ACHN (cell line): ENCODE measurements at places on chromosomes 3 and 15.
A peak's percentile ranks its signal among the peaks of the same experiment; 100 is the strongest.

- DNase-seq = peak; percentile 72
These were observed 84.8 kb upstream of the FOXB1 start for GRCh38 chr15:59918994-59919951.

GRCh38 chr15:41928637-41929620 is 35.1 kb upstream of the SPTBN5 start:
- no peak for DNase-seq

- no peak for DNase-seq
These were observed 42.6 kb downstream of the DZIP1L start for GRCh38 chr3:138072796-138073195.

DNA sequence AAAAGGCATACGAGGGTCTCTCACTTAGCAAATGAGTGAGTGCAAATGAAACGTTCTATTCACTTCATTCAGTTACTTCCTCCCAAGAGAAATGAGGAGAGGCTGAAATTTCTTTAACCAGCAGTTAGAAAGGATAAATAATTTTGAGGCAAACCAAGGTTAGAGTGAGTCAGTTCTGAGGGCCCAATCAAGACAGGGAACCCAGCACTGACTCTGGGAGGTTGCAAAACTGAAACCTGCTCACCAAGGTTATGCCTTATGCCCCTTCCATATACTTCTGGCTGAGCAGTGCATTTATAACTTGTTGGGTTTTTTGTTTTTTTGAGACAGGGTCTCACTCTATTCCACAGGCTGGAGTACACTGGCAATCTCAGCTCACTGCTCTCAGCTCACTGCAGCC is 4.5 kb upstream of the RPSA start:
- DNase-seq = no peak

DNA sequence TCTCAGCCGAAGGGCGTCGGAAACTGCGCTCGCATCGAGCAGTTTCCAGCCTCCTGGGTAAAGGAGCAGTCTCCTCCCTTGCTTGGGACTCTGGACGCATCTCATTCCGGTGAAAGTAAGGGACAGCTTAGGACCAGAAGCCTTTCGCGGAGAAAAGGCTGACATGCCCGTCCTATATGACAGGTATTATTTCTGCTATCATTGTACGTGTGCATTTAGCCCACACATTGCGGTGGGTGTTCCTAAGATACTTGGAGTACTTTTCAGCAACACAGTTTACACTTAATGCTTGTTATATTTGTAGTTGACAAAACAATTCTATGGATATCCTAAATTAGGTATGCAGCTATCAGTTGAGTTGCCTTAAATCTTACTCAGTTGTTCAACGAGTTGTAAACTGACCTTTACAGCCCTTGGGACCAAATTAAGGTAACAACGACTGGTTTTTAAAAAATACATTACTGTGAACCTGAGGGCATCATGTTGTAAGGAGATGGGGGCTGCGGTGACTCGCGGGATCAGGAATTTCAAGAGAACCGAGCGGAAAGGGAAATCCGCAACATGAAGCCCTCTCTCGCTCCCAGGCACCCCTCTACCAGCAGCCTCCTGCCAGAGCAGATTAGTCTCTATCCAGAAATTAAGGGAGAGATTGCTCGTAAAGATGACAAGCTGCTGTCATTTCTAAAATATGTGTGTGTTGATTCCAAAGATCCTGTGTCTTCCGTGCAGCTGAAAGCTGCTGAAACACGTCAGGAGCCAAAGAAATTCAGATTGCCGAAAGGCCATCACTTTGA is 632 bp upstream of the COPS2 start:
- DNase-seq = peak; percentile 44

DNA sequence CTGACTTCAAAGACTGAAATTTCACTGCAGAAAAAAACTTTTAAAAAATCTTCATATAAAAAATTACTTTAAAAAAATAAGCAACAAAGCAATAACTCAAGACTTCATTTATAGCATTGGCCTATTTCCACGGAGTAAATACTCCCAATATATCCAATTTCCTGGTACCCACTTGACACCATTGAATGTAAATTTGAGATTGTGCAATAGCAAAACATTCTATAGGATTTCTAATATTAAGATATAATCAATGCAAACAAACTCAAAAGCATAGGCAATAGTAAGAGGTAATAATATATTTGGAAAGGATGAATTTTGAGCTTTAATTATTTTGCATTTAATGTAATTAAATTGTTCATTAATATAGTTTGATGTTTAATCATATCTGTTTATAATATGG is 148.0 kb upstream of the CNTN6 start:
- no peak for DNase-seq

DNA sequence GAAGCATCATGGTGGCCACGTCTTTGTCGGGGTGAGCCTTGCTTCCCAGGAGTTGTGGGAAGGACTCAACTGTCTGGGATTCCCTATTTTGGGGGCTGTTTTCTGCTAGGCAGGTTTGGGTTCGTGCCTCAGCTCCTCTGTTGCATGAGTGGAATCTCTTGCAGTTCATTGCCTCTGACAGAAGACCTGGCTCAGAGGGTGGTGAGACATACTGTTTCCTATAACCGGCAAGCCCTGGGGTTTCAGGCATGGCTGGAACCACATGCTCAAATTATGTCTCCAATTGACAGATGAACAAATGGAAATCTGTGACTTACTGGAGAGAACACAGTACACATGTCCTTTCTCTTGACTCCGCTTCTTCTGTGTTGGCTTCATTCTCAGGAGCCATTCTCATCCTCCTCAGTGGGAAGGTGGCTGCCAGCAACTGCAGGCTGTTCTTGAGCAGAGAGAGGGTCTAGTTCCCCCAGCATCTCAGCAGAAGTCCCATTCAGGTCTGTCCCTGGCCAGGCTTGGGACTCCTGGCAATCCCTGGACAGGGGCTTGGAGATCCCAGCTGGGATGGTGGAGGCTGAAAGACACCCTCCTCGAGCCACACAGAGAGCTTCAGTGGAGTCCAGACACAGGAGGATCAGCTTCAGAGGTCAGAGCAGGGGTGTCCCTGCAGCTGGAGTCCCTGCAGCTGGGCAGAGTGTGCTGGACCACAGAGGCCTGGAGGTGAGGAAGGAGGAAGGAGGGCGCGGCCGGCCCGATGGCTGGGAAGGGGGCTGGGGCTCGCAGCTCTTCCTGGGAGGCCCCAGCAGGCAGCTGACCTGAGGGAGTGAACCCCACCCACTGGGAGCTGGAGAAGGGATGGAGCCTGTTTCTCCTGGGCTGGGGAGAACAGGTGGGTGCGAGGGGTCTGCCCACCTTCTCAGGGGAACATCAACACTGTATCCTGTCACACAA is 97.6 kb downstream of the LSM3 start:
- no peak for DNase-seq

DNA sequence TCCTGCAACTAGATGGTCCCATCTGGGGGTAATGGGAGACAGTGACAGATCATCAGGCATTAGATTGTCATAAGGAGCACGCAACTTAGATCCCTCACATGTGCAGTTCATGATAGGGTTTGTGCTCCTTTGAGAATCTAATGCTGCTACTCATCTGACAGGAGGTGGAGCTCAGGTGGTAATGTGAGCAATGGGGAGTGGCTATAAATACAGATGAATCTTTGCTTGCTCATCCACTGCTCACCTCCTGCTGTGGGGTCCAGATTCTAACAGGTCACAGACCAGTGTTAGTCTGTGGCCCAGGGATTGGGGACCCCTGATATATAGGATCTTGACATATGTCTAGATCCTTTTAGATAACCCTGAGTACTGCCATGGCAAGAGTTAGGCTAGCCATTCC is 52.7 kb downstream of the RASGRF1 start:
- no peak for DNase-seq

- no peak for DNase-seq
These were observed 140.3 kb downstream of the NR2F2 start for GRCh38 chr15:96470681-96471310.

GRCh38 chr15:39270934-39271333 is 309.9 kb upstream of the THBS1 start:
- no peak for DNase-seq

- DNase-seq = no peak
These were observed 53.0 kb upstream of the DAZL start for GRCh38 chr3:16658004-16658924.

- DNase-seq = no peak
These were observed 29.3 kb downstream of the SLC4A7 start for GRCh38 chr3:27454914-27455313.

DNA sequence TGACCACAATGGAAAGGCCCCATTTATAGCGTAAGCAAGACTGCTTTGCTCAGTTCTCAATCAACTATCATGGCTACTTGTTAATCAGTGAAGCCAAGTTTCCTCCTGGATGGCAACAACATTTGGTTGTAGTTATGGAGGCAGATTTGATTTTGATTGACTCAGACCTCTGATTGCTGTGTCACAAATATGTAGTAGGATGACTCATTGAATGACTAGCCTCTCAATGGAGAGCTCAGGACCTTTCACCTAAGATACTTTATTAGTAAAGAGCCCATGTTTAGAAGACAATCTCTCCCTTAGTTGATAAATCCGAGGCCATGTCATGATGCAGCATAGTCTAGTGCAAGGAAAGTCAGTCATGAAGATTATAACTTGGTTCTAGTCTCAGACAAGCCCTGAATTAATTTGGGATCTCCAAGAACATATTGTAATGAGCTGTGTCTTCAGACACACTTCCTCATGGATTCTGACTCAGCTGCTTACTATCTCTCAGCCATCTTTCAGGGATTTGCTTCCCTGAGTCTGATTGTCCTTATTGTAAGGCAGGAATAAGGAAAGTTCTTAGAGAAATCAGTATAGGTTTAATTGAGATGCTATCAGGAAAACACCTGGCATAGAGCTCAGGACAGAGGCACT is 397.4 kb upstream of the TMCO5A start:
- no peak for DNase-seq

- no peak for DNase-seq
These were observed 2.8 kb upstream of the MUC20 start for GRCh38 chr3:195717852-195718476.

DNA sequence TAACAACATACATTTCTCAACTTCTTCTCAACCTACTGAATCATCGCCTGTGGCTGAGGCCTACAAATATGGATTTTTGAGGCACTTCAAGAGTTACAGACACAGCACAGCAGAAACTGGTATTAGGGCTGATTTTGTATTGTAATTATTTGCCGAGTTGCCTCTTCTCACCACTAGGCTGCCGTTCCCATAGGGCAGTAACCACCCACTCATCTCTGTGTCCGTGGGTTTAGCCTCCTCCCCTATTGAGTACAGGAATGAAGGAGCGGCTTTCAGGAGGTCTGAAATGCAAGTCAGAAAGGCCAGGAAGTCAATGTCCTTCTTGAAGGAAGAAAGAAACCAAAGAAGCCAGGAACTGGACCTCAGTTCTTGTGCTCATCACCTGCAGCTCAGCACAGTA is 220.8 kb downstream of the MTHFS start:
- no peak for DNase-seq

DNA sequence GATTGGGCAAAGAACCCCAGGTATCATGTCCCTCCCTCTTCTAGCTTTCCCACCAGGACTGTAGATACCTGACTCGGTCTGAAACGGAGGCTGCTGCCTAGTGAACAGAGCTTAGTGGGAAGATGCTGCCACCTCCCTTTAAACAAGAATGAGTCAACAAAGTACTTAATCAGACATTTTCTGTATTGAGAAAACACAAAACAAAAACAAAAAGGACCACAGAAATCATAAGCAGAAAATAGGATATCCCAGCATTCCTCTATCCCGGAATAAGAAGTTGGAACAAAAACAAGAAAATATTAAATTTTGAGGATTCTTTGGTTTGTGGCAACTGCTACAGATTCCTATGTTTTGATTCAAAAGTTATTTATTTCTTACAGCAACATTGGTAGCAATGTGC is 51.7 kb upstream of the COL8A1 start:
- DNase-seq = no peak

- DNase-seq = no peak
These were observed 100.7 kb upstream of the PTPRG start for GRCh38 chr3:61460636-61461035.

- no peak for DNase-seq
These were observed 17.6 kb upstream of the MUSTN1 start for GRCh38 chr3:52852419-52852818.

GRCh38 chr15:64046421-64047153 is at the start of gene DAPK2:
TSS of gene DAPK2 (minus strand) at chr15:64046485. CDS start at chr15:64040261, 6,224 bp downstream.
- DNase-seq = peak; percentile 67

DNA sequence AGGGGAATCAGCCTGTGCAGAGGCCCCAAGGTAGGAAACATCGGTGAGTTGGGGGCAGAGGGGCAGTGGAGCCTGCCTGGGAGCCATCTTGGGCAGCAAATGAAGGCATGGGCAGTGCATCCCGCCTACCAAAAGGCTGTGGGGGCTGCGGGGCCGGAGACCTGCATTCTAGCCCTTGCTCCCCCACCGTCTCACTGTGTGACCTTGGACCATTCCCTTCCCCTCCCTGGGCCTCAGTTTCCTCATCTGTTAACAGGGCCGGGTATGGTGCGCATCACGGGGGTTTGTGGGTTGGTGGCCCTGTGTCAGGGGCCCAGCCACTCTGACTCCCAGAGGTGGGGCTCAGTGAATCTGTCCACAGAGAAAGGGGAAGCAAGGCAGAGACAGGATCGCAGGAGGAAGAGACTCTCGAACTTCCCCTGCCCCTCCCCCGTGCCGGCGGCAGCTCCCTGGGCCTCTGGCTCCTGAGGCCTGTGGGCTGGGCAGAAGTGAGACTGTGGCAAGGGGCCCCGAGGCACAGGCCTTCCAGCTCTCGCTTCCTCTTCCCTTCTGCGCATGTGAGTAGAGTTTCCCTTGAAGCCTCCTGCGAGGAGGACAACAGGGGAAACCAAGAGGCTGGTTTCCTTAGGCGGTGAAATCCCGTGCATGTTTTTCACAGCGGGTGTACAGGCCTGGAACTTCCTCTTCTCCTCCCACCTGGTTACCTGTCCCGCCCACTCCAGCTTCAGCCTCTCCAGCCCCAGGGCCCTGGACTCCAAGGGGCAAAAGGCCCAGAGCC is 42.9 kb downstream of the IDH2 start:
- DNase-seq = no peak

- DNase-seq = peak; percentile 54
These were observed 305.9 kb downstream of the CACNA2D3 start for GRCh38 chr3:54427941-54428871.
